ENCODE measurements at places on chromosomes 16 and 17.

GRCh38 chr17:66667090-66667489, 167.8 kb upstream of the CACNG5 start:
- DNase-seq: no peak

DNA sequence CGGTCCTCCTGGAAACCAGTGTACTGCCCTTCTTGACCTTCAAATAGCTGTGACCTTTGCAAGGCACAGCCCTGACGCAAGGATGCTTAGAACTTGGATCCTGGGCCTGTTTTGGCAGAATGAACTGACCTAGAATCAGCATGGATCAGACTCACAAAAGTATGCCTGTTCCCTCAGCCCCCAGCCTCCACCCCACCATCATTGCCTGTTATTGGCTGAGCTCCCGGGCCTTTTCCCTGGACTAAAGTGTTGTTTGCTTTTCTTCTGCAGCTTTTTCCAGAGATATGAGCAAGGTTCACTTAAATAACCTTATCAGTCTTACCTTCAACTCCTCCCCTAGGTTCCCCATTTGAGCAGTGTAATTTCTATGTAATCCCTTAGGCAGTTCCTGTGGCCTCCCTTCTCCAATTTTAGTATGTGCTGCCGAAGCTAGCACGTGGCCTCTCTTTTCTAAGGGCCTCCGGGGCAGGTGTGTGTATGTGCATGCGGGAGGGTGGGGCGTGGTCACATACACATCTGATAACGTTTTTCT, 347.4 kb downstream of the MAF start:
- no peak for DNase-seq

DNA sequence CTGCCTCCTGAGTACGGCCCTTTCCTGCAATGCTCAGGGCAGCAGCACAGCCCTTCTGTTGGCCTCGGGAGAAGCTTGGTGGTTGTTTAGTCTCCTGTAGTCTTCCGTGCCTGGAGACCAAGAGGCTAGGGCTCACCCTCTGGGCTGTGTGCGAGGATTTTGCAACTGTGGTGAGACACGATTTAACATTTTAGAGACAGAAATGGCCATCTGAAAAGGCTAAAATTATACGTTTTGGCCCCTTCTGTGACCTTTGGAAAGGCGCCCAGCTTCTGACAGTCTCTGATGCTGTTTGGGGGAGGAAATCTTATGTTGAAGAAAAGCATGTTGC, 33.1 kb downstream of the FOXL1 start:
- no peak for DNase-seq

DNA sequence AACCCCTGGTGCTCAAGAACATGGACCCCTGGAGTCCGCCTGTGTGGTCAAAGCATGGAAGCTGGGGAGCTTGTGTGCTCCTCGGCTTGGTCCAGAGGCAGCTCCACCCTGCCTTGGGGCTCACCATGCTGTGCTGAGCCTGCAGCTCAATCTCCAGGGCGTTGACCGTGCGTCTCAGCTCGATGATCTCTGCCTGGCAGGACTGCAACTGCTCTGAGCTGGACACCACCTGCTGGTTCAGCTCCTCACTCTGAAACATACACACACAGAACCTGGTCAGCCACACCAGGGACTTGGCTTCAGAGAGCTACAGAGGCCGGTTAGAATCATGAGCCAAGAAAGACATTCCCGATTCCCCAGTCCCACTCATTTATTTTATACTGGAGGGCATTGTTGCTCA, 2.7 kb downstream of the KRT35 start:
- DNase-seq: no peak

All from HL-60 (cell line).